Activated CD4-positive, alpha-beta T cell treated with anti-CD3 and anti-CD28 coated beads, Interleukin-2, amount 50 U/mL, for 24 hours (primary cell): ENCODE measurements at places on chromosomes 16 and 17.

GRCh38 chr17:65071861-65072260 is 15.3 kb upstream of the GNA13 start:
- no peak for DNase-seq

GRCh38 chr16:69559164-69559563 is 6.6 kb upstream of the NFAT5 start:
- no peak for DNase-seq

- DNase-seq = no peak
Measured at GRCh38 chr17:19376811-19377210, 1.5 kb upstream of the MAPK7 start.

DNA sequence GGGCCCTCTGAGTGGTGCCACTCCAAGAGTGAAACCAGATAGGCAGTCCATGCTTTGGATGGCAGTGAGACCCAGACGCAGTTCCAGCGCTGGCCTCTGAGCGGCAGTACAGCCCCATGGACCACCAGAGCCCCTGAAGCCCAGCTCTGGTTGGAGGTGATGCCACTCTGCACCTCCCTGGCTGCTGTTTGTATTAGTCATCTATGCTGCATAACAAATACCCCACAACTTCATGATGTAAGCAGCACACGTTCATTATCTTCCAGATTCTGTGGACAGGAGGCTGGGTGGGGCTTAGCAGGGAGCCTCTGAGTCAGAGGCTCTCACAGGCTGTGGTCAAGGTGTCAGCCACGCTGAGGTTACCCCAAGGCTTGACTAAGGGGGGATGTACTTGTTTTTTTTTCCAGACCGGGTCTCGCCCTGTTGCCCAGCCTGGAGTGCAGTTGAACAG is 5.1 kb upstream of the NME4 start:
- peak; percentile 68 for DNase-seq

DNA sequence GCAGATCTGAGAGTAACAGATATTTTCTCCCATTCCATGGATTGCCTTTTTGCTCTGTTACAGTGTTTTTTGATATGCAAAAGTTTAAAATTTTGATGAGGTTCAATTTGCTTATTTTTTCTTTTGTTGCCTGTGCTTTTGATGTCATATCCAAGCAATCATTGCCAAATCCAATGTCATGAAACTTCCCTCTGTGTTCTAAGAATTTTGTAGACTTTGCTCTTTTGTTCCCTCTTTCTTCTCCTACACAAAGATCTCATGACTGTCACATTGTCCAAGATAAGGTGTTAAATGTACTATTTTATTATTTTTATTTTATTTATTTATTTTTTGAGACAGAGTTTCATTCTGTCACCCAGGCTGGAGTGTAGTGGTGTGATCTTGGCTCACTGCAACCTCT is 18.9 kb upstream of the KCNH6 start:
- DNase-seq = no peak
